Uterus (tissue), 4 donors: ENCODE measurements at places on chromosomes 16 and 17. TPM values are rescaled to one million over a fixed set of nuclear protein-coding genes. Genes with fewer than 3 reads are reported as not detected.
A peak's percentile ranks its signal among the peaks of the same experiment; 100 is the strongest.

DNA sequence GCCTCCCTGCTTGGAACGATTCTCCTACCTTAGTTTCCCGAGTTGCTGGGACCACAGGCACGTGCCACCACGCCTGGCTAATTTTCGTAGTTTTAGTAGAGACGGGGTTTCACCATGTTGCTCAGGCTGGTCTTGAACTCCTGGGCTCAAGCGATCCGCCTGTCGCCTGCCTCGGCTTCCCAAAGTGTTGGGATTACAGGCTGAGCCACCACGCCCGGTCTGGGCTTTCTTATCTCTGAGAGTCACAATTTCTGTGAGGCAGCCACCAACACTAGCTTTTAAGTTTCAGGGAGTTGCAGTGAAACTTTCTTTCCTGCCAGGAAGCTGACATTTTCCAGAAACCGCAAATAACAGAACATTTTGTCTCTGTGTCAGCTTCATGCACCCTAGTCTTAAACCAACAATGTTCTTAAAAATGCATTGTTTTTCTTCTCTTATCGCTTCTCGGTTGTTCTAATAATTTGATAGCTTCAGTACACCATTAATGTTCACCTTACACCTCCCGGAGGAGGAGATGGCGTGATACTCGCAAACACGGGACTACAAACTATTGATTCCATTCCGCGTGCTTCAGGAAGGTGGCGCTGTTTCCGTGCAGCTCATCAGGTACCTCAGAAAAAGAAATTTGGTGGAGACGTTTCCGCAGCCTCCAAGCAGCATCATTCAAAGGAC lies 7.4 kb upstream of the DHRS7B start:
- peak; percentile 80 for DNase-seq

GRCh38 chr17:71976011-71976649 lies 144.7 kb upstream of the SOX9 start:
- DNase-seq, result peak; percentile 68

DNA sequence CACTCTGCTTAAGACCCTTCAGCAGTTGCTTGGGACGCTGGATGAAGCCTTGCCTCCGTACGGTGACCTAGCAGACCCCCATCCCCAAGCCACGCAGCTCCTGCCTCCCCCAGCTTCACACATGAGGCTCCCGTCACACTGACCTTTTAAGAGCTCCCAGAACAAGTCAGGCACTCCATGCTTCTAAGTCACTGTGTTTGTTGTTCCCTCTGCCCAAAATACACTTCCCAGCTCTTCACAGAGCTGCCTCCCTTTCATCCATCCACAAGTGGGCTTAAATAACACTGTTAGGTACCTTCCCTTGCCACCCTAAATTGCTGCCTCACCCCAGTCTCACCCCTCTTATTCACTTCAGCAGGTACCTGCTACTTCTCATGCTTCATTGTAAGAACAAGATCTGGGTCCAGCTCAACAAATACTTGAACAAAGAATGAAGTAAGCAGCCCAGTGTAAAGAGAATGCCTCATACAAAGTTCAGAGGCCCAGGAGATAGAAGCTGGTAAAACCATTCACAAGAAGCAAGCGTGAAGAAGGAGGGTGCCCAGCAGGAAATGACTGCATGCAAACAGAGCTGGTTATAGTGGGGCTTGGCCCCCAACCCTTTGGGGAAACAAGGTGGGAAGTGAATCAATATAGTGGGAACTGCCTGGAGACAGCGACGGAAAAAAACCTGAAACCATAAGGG lies 5.8 kb downstream of the ZC3H7A start:
- DNase-seq, result no peak

DNA sequence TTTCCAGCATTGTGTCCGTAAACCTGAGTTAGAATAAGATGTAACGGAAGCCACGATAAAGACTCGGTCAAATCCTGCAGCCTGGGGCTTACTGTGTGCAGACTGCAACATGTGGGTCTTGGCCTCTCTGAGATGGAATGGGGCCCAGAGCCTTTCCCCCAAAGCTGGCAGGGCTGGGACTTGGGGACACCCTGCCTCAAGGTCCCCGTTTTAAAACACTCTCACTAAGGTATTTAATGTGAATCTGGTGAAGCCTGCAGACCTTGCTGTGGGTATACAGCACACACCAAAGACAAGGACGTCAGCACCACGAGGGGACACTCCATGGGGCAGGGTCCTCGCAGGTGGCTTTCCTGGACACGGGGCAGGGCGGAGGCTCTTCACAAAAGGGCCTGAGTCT lies 2.1 kb downstream of the NDUFAF8 start:
- no peak for DNase-seq

DNA sequence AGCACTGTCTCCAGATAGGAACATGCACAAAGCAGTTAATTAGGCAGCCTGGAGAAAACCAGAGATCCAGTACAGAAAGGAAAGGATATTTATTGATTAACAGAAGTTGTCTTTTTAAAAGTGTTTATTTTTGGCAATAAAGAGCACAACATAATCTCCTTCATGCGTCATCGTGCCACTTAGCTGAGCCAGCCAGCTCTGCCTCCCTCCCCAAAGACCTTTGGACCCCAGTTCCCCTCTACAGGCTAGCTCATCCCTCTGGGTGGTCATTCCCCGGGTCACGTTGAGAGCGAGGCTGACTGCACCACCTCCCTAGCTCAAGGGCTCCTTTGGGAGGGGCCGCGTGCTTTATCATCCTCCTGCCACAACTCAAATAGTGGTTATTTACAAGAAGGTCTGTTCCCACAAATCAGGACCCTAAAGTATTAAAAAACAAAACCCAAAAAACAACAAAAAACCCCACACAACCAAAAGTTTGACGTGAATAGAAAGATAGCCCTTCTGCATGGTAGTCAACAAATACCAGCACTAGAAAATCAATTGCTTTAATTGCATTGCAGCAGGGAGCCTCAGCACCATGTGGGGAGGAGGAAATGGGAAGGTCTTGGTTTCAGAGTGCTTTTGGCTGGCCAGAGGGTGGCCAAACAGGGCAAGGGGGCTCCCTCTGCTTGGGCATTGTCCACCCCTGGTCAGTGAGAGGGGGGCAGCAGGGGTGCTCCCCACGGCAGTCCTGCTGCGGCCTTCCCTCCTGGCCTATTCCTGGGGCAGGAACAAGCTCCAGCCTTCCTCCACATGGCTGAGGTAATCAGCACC lies 9.6 kb downstream of the POLR2C start:
- DNase-seq, result no peak

GRCh38 chr16:2860826-2861567 lies 3.0 kb upstream of the PRSS22 start:
- no peak for DNase-seq

DNA sequence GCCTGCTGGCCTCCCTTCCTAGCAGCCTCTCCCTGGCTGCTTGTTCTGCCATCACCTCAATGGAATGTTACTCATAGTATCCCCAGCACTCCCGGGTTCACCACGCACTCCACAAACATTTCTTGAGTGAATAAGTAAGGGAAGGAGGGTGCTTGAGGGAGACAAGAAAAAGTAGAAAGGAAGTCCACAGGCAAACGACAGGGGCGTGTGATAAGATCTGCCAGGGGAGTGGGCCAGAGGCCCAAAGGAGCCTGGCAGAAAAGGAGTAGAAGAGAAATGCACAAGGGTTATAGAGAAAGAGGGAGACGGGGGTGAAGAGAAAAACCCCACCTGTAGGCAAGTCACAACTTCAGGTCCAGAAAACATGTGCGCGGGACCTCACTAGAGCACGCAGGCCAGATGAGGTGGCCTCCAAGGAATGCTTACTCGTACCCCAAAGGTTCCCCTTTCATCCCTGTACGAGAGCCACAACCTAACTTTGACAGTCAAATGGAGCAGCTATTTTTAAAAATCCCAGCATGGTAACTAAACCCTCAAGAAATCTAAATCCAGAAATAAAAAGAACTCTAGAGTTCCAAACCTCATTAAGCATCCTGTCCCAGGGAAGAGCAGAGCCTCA lies 6.6 kb downstream of the ZDHHC7 start:
- peak; percentile 69 for DNase-seq

DNA sequence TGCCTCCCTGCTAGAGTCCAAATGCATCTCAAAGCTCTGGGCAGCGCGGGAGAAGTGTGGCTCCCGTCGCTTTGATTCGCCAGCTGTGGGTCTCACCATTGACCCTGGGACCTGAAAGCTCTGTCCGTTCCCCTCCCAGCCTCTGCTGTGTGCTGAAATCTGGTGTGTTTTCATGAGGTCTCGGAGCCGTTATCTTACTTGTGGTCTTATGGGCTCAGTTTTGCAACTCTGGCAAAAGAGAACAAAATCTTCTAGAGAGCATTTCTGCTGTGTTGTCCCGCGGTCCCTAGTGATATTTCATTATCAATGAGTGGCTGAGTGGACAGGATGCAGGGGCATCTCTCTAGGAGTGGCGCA lies 13.3 kb downstream of the CRISPLD2 start:
- no peak for DNase-seq

DNA sequence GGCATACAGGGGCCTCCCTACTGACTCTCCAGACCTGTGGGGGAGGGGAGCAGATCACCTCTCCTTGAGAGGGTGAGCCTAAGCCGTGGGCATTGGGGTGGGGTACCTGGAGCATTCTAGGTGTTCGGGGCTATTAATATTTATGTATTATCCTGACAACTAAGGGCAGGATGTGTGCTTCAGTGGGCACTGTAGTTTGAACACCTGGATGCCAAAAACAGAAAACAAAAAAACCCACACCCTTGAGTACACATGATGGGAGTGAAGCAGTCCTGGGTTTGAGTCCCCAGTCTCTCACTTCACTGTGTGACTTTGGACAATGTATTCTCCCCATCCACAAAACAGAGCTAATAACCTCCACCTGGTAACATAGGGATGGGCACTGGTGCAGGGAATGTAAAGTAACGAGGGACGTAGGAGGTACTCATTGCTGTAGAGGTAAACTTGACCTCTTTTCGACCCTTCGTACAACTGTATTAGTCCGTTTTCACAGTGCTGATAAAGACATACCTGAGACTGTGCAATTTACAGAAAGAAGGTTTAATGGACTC lies 257.8 kb downstream of the CPPED1 start:
- DNase-seq, result no peak

The TAT gene
- not detected for total RNA-seq

The CA5A gene
- not detected for total RNA-seq

The GPS2 gene
- 40.2 TPM for total RNA-seq
